ENCODE measurements at places on chromosomes 13 and 19.

- no peak for DNase-seq
Measured at GRCh38 chr19:58352760-58353671, at the start of gene A1BG. A1BG (minus strand) TSS chr19:58353492; CDS start chr19:58353437, 55 bp downstream.

DNA sequence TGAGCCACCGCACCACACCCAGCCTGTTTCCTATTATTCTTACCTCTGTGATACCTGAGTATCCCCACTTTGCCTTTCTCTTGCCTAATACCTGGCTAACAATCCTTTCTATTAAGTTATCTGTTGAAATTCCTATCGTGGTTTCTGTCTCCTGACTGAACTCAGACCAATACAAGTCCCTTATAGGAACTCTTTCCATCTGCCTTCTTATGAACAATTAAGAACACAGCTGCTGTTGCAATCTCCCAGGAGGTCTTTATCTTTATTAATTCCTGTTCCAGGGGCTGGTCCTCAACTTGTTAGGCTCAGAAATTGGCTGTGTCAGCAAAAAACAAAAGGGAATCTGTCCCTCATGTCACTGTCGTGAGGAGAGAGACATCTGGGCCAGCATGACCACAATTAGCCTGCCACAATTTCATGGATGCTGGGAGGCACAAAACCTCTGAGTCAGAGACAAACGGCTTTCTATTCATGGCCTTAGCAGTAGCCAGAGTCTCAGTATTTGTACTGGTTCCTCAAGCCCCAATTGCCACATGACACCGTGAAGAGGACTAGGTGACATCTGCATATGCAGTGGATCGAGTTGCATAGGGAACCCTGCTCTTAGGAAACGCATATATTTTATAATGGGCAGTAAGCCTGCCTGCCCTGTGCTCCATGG lies 58.2 kb downstream of the NUFIP1 start:
- DNase-seq: no peak

DNA sequence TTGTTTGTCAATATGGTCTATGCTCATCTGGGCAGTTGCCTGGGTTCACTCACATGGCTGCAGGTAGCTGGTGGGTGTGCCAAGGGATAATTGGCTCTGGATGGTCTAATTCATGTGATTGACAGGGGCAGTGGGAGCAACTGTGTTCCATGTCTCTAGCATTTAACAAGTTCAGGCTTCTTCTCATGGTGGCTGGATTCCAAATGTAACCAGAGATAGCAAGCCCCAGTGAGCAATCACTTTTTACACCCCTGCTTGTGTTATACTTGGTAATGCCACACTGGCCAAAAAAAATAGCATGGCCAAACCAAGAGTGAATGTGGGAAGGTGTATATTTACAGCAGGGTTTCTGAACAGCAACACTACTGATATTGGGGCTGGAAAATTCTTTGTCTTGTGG lies 89.6 kb upstream of the TNFSF11 start:
- no peak for DNase-seq

- no peak for DNase-seq
Measured at GRCh38 chr19:48344892-48345291, 18.8 kb downstream of the TMEM143 start.

GRCh38 chr13:20491926-20492435 lies 33.7 kb downstream of the CRYL1 start:
- no peak for DNase-seq

DNA sequence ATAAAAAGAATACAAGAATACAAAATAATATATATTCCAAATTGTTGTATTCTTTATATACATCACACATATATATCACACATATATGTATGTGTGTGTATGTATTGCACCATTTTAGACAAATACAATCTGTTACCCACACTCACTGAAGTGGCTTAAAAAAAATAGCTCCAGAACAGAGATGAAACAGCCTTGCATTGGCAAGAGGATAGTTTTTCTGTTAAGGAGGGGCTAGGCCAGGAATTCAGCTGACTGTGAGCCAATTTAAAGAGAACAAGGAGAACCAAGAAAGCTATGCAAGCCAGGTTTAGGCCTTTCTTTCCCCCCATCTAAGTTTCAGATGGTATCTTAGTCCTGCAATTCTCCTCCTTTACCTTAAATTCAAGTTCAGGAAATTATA lies 257.5 kb downstream of the MZT1 start:
- no peak for DNase-seq

GRCh38 chr13:106109391-106109791 lies 426.1 kb downstream of the EFNB2 start:
- DNase-seq: no peak

GRCh38 chr13:110312339-110313031 lies 5.4 kb downstream of the COL4A2 start:
- DNase-seq: no peak

DNA sequence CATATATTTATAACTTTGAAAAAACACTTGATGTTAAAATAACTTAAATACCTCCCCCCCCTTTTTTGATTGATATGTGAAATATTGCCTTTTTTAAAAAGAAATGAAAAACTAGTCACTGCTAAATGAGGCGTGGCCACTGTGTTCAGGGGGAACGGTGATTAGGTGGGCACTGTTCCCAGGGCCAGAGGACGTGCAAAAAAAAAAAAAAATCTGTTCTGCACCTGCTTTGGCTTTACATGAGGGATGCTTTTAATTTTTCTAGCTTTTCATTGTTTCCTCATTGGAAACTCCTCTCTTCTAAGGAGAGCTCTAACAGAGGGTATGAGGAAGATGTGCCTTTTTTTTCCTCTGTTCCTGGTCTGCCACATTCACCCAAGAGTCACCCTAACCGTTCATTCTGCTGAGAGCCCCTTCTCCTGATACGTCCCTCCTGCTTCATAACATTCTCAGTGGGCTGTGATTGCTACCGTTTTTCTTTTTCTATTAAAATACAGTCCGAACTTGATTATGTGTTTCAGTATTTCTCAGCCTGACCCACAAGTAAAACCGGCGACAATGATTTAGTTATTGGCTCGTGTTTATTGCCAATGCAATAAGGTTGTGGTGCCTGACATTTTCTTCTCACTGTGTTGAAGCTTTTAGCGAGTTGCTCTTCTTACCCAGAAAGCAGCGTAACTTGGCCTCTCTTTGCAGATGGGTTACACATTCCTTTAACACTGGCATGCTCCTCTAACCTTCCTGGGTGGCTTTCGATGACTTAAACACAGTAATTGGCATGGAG lies 64.8 kb upstream of the ZNF536 start:
- no peak for DNase-seq

- DNase-seq: no peak
Measured at GRCh38 chr19:28393574-28394336, 819.2 kb downstream of the UQCRFS1 start.

- no peak for DNase-seq
Measured at GRCh38 chr13:110045202-110045601, 258.8 kb upstream of the IRS2 start.

- DNase-seq: no peak
Measured at GRCh38 chr13:33204130-33204927, 81.2 kb downstream of the STARD13 start.

DNA sequence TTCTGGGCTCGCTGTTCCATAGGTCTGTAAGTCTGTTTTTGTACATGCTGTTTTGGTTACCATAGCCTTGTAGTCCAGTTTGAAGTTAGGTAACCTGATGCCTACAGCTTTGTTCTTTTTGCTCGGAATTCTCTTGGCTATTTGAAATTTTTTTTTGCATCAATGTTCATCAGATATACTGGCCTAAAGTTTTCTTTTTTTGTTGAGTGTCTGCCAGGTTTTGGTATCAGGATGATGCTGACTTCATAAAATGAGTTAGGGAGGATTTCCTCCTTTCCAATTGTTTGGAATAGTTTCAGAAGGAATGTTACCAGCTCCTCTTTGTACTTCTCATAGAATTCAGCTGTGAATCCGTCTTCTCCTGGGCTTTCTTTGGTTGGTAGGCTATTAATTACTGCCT lies 397.8 kb upstream of the HTR2A start:
- no peak for DNase-seq

DNA sequence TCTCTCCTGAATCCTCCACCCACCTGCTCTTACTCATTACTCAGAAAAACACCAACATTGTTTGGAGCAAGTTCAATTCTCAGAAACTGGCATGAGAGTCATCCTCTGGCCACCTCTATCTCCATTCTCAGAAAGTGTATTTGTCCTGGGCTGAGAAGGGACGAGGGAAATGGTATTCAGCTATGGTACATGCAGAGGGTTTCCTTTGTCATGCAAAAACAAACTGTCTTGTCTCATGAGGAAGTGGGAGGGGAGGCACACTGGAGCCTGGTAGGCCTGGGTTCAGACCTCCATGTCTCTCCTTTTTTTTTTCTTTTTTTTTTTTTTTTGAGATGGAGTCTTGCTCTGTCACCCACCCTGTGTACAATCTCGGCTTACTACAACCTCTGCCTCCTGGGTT lies 31.9 kb upstream of the LILRA2 start:
- no peak for DNase-seq

- DNase-seq: no peak
Measured at GRCh38 chr13:111064661-111065060, 50.4 kb upstream of the ARHGEF7 start.

DNA sequence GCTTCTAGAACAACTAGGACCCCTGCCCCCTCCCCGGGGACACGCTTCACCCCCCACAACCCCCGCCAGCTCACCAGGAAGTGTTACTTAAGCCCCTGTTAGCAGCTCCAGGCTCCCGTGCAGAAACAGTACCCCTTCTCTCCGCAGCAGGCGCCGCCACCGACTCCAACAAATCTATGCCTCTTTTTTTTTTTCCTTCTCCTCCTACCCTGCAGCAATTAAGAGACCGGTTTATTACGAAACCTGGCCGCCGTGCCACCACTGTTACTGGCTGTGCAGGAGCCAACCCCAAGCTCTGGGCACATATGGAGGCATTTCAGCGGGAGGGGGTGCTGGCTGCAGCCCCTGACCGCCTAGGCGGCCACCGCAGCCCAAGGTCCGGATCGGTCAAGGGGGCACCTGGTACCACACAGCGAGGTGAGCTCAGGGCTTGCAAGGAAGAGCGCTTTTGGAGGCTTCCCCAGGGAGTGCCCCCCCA lies 2.4 kb downstream of the GADD45B start:
- DNase-seq: peak; percentile 25

DNA sequence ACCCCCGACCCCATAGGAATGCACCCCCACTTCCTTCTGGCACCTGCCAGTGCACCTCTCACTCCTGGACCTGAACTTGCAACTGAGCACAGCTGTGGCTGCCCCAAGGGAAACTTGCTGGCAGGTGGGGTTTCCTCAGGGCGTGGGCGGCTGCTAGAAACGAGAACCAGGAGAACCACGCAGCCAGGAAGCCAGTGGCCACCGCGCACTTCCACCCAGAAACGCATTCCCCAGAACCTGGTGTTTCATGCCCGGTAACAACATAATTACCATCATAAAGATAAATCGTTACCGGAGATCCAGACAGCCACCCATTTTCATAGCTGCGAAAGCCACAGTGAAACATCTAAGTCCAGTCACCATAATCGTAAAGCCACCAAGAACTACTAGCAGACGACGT lies 75.2 kb upstream of the C13orf46 start:
- no peak for DNase-seq

GRCh38 chr13:78602561-78603239 lies 652 bp downstream of the POU4F1 start:
- no peak for DNase-seq

GRCh38 chr13:44906230-44906629 lies 83.0 kb downstream of the NUFIP1 start:
- no peak for DNase-seq

DNA sequence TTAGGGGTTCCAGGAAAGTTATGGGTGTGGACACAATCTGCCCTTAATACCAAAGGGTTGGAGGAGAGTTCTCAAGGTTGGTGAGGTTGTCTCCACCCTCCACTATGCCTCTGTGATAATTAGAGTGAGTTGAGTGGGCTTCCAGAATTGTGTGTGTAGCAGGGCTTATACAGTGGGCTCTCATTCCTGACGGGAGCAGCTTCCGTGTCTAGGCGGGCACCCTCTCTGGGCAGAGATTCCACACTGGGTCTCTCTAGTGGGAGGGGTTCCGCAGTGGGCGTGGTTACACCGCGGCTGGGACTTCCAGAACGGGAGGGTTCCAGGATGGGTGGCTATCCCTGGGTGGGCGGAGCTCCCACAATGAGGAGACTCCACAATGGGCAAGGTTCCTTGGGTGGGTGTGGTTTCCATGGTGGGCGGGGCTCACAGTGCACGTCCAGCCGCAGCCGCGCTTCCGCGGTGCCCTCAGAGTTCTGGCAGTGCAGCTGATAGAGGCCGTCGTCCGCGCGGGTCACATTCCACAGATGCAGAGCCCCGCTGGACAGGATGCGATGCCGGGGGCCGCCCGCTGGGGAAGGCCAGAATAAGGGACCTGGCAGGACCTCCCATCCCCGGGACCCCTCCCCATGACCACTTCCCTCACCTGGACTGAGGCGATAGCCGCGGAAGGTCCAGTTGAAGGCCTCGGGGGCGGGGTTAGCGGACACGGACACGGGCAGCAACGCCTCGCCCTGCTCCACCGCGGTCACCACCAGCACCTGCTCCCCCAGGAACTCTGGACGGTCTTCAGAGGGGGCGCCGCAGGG lies 8.4 kb downstream of the NPHS1 start:
- DNase-seq: no peak

DNA sequence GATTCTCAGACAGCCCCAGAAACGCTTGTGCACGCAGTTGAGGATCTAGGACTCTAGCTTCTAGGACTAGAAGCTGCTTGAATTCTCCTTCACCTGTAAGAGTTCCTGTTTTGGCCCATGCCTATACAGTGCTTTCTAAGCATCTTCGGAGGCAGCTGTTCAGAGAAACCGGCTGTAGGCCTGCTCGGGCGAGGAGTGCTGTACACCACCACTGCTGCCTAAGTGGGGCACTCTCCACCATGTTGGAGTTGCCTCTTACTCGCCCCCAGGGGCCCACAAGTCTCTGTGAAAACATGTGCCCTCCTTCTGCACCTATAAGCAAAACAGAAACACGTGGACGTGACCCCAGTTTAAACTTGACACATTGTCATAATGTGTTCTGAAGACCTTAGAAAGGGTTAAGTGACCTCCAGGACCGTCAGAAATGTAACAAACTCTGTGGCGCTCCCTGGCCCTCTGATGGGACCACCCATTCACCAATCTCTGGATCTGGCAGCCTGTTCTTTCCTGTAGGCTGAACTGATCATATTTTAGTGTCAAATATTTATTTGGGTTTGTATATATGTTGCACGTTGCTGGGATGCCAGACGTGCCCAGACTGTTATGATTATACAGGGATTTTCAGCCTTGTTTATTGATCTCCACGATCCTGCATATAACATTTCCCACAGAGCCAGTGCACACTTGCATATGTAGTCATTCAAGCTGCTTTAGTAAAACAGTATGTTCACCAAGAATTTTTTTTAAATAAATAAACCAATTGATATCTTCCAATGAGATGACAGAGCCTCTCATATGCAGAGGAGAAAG lies 60.8 kb downstream of the C13orf42 start:
- no peak for DNase-seq

DNA sequence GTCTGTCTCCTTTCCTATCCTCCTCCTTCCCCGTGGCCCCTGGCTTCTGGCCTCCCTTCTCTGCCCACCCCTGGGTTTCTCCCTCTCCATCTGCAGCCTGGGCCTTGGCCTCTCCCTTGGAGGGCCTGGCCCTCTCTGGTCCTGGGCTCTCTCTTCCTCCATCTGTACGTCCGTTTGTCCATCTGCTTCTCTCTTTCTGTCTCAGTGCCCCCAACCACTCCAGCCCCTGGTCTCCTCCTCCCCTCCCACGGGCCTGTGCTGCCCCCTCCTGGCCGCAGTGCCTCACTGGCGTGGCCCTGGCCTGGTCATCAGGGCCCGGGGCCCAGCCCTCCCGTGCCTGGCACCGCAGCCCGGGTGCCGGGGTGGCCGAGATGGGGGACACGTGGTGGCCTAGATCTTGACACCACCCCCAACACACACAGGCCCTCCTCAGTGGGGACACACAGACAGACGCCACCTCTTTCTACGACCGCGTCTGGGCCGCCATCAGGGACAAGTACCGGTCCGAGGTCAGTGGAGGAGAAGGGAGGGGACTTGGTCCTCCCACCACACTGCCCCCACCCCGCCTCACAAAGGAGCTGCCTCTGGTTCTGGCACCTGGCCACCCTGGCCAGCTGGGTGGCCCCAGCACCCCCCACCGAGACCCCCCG lies 11.3 kb downstream of the PRKCSH start:
- DNase-seq: no peak

Data from activated T-helper 1 cell treated with anti-CD3 and anti-CD28 coated beads, Interleukin-2, amount 50 U/mL, for 16 hours (primary cell).